ENCODE measurements at places on chromosomes 6 and 20.

- DNase-seq = no peak
These were observed 499.4 kb upstream of the NOX3 start for GRCh38 chr6:155955038-155955437.

DNA sequence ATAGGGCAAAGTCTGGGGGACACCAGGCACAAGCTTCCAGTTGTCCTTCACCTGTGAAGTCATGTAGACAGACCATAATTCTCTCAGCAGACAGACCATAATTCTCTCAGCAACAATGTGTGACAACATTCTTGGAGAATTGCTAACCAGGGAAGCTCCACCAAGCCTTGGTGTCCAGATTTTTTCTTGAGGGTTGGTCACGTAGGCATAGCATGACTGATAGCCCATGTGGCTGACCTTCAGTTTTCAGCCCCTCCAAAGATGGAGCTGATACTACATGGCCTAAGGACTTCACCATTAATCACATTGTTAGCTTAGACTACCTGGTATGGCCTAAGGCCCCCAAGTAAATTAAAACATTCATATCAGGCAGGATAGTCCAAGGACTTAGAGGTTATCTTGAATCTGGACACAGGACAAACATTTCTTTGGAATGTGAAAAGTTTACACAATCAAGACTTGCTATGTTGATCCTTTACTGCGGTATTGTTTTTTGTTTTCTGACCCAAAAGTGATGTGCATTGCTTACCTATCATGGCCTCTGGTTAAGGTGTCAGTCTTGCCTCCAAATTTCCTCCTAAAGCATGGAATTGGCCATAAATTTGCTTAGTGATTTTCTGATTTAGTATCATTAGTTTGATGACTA is 76.9 kb downstream of the CEP57L1 start:
- no peak for DNase-seq

DNA sequence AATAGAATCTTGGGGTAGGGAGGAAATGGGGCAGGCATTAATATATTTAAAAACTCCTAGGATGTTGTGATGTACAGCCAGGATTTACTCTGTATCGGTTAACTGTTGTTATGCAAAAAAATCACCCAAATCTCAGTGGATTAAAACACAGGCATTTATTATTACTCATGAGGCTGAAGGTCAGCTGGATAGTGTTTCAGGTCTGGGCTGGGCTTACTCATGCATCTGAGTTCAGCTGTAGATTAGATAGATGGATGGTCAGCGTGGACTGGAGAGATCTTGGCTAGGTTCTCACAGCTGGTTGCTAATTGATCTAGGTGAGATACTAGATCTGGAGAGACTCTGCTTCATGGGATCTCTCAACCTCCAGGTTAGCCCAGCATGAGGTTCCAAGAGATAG is 131.4 kb downstream of the BTBD3 start:
- peak; percentile 48 for DNase-seq

DNA sequence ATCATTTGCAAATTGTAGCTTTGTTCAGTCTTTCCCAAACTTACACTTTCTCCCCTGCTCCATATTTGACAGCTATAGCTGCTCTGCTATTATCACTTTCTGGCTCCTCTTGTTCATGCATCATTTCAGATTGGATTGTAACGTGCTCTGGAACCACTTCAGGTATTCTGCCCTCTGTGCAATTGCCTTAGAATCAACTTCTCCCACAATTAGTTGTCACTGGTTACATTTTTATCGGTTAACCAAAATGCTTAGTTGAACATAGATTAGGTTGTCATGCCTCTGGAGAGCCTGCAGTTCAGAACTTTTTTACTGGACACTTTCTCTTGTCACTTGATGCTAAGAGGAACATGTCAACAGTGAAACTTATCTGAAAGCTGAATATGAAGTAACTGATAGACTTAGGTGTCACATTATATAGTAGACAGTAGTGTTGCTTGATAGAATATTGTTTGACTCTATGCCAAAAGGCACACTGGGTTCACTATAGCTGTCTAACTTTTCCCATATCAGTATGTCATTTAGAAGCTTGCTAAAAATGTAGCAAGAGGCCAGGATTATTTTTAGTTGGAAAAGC is 127.7 kb upstream of the PTPRK start:
- DNase-seq = no peak

All from non-pigmented ciliary epithelial cell (primary cell).